ENCODE measurements at places on chromosomes 2 and 18.

GRCh38 chr2:209146682-209147320 is 277.0 kb upstream of the MAP2 start:
- DNase-seq = no peak

GRCh38 chr2:109318150-109318948 is 189.3 kb downstream of the SH3RF3 start:
- peak; percentile 86 for DNase-seq

- DNase-seq = peak; percentile 23
Observed at GRCh38 chr2:69214898-69215297, 172.1 kb downstream of the GFPT1 start.

- DNase-seq = peak; percentile 65
Observed at GRCh38 chr2:25982273-25982967, at the start of gene KIF3C. Gene KIF3C, minus strand, starts transcription at chr2:25982497. Its CDS starts 580 bp downstream, at chr2:25981917.

GRCh38 chr2:88129313-88129959 is 1.6 kb upstream of the FABP1 start:
- no peak for DNase-seq
